ENCODE measurements at places on chromosomes 2 and 18.

DNA sequence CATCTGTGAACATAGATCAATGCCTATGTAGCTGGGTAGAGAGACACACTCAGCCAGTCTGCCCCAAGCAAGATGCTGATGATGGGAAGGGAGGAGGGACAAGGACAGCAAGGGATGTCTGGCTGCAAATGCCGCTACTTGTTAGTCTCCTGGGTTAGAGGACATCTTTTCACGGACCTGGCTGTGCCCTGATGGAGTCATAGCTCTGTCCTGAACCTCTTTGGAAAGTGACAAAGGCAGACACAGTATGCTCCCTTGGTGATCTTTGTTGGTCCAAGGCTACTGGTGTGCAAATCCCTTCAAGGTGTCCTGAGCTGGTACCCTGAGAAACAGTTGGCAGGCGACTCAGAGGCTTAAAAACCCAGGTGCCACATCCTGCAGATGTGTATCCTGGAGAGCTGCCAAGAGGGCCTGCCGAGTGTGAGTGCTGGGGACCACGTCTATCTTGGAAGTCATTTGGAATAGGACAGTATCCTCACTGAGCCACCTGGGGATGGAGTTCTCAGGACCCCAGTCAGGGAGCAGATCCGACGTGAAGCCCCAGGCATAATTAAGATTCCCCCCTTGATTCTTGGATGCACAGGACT, 10.8 kb downstream of the FOSL2 start:
- DNase-seq = no peak

- DNase-seq = no peak
Measured at GRCh38 chr2:103152556-103152955, 390.7 kb downstream of the TMEM182 start.

- DNase-seq = peak; percentile 73
Measured at GRCh38 chr2:73979686-73980085, 5.0 kb upstream of the TET3 start.

GRCh38 chr2:7060156-7060555, 142.9 kb downstream of the RNF144A start:
- no peak for DNase-seq

DNA sequence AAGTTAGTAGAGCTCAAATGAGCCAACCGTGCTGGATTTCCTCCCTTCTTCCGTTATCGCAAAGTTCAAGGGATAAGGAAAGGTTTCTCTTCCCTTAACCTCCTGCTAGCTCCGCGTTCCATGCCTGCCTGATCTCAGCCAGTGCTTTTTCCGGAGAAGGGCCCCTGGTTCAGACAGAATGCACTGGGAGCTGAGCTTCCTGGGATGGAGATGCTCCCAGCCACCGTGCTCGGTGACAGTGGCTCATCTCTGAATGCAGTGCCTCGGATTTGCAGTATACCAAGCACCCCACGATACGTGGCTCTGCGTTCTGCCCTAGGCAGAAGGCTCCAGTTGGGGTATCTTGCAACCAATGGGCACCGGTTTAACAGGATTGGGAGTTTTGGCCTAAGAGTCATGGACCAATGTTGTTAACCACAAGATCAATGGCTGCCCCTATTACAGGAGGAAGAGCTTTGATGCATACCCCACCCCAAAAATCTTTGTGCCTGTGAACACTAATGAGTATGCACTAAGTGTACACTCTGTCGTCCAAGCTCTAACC, 876 bp downstream of the CNTNAP5 start:
- no peak for DNase-seq

DNA sequence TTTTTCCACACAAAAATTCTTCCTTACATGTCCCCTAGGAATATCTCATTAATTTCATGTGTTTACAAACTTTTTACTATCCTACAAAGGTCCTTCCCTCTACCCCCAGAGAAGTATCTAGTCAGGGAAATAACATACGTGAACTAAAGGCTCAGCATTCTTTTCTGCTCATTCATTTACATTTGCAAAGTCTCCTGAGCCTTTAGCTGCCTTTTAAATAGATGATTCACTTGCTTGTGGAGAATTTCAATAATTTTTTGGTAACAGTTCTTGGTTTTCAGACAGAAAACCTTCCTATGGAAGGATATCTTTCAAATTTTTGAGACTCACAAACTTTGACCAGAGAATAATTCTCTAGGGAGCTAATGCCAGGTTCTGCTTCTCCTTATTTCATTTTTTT, 81.5 kb upstream of the RMDN2 start:
- DNase-seq = no peak

DNA sequence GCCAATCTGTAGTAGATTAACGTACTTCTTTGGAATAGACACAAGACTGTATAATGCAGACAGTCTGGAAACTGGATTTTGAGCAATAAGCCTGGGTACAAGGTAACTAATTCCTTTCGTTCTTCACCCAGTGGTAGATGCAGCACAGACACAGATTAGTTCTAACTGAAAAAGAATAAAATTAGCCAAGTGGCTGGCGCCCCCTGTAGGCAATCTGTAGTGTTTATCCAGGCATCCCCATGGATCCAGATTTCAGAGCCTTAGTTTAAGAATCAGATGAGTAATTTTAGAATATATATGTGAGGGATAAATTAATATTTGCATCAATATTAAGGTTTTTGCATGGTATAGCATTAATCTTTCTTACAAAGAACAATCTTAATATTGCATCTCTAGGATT, 563.9 kb downstream of the DCC start:
- no peak for DNase-seq

GRCh38 chr2:66836851-66837250, 401.9 kb downstream of the MEIS1 start:
- no peak for DNase-seq

DNA sequence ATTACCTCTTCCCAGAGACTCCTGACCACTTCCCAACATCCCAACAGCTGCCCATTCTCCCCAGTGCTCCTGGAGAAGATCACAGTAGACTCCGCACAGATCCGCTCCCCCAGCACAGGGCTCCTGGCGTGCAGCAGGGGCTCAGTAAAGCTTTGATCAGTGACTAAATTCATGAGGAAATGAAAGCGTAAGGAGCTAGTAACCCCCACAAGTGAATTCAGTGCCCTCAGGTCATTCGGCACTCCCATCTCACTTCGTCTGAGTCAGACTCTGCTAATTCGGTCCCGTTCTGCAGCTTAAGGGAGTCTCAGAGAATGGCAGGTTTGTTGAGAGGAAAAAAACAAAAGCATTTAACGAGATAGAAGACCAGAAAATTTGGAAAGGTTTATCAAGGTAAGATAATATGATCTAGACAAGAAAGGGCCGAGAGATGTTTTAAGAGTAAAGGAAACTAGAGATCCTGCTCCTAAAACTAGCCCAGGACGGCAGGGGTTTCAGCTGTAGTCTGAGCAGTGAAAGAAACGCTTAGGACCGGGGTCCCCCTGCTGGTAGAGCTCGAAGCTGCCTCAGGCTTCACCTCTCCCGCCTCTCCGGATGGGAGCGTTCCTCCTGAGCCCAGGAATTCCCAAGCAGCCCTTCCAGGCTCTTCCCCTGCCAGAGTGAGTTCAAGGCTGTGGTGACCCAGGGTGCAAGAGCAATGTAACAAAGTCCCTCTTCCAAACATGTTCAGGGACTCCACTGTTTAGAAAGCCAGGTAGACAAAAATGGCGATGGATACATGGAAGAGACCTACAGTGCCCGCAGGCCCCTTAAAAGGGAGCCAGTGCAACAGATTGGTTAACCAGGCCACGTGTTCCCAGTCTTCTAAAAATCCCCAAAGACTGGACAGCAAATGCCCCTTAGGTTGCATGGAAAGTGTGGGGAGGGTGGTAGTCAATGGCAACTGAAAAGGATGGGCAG, 127.3 kb downstream of the DNER start:
- peak; percentile 79 for DNase-seq

DNA sequence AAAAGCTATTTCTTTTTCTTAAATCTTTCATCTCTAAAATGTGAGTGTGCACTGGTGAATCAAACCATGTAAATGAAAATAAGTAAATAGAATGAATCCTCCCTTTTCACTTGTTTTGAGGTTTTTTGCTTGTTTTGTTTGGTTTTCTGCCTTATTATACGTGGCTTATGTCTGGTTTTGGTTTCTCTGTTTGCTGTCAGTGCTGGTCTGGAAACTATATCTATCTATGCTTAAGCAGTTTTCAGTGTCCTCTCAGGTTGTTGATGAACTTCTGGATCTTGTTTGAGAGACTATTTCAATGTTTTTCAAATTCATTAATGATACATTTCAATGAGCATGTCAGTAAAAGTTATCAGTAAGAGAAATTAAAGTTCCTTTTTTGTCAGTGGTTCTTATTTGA, 48.1 kb upstream of the TNFRSF11A start:
- no peak for DNase-seq

- no peak for DNase-seq
Measured at GRCh38 chr18:24065906-24066305, 51.4 kb downstream of the TTC39C start.

DNA sequence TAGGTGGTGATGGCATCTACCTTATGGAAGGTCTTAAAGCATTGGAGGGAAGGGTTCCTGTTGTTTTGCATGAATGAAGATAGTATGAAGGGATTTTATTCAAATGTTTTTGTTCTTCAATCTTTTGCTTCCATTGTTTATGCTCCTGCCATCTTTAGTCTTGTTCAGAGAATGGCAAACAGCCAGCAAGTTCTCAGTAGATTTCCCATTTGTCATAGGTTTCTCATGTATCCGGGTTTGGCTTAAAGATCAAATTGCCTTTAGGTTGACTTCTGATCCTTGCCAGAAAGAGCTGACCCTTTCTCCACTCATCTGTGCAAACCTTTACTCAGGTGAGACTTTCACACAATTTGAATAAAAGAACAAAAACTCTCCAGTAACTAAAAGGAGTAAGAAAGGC, 44.2 kb upstream of the STAT4 start:
- no peak for DNase-seq

- DNase-seq = no peak
Measured at GRCh38 chr18:8942021-8942908, 160.2 kb upstream of the NDUFV2 start.

GRCh38 chr2:213766465-213766901, 482.2 kb downstream of the SPAG16 start:
- no peak for DNase-seq

GRCh38 chr2:33264766-33265165, 211.7 kb upstream of the RASGRP3 start:
- no peak for DNase-seq

DNA sequence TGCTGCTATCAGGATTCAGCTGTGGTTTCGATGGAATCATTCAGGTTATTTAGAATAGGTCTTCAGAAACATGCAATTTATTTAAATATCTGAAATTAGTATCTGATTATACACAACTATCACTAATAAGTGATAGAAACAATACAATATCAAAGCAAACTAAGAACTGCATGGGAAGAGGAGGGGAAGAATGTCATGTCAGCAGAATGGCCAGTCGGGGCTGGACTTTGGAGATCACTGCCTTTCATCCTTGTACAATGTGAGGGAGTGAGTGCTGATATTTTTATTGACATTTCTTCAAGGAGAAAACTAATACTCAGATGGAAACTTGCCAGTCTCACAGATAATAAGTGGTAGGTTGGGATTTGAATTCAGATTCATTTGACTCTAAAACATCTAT, 224.0 kb upstream of the LINC00305 start:
- no peak for DNase-seq

GRCh38 chr18:9404565-9405060, 70.0 kb downstream of the TWSG1 start:
- no peak for DNase-seq

GRCh38 chr2:163659224-163659623, 76.6 kb downstream of the FIGN start:
- no peak for DNase-seq

GRCh38 chr2:180761224-180761623, 219.2 kb upstream of the UBE2E3 start:
- no peak for DNase-seq

DNA sequence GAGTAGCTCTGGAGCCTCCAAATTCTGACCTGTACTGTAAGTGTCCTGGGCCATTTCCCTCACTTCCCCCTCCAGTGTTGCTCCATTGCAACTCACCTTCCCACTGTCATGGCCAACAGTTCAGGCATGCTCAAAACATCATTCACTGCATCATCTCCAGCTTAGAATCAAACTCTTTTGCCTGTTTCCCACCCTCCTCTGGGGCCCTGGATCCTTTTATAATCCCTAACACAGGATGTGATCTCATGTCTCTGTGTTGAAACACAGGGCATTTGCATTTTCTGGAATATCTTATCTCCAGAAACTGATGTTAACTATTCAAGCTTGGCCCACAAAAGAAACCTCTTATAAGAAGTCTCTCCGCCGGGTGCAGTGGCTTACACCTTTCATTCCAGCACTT, 3.0 kb downstream of the DPP4 start:
- DNase-seq = no peak

GRCh38 chr2:240465765-240466578, 30.5 kb downstream of the GPC1 start:
- no peak for DNase-seq

DNA sequence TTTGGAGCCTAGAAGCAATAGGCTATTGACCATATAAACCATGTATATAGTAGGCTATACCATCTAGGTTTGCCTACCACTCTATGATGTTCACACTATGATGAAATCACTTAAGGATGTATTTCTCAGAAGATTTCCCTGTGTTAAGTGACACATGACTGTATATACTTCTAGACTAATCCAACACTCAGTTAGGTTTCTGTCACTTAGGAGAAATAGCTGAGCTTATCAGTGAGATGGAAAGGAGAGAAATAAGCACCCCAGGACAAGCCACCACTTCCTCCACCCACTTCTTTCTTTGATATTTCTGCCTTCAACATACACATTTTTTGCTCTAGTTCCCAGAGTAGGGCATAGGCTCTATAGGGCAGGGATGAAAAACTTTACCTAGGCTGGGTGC, 7.8 kb downstream of the PECR start:
- no peak for DNase-seq

- no peak for DNase-seq
Measured at GRCh38 chr2:197560146-197560665, 44.3 kb downstream of the MOB4 start.

DNA sequence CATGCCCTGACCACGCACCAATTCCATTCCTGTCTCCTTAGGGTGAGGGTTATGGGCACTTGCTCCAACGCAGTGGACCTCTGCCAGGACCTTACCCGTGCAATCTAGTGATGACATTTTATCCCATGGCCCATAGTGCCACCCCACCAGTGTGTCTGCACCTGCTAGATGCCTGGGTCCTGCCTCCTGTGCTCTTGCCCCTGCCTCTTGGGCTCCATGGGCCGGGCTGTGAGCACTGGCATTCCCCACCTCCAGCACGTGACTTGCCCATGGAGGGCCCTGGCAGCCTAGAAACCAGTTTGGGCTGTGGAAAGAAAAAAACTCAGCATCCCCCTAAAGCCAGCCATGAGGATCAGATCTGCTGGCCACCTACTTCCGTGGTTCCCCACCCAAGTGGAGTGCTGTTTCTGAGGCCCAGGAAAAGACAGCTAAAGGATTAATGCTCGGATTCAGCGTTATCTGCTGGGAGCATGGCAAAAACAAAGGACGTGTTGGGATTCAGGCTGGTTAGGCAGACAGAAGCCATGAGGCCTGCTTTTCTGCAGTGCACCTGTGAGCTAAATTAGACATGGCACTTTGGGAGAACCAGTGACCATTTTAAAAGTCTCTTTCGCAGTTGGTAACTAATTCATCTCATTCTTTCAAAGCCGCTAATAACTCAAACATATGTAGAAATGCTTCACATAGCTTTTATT, 129.2 kb downstream of the ALPK2 start:
- DNase-seq = no peak

- no peak for DNase-seq
Measured at GRCh38 chr2:36307441-36307840, 48.1 kb upstream of the CRIM1 start.
